T-helper 22 cell (primary cell): ENCODE measurements at places on chromosomes 1 and 21.

DNA sequence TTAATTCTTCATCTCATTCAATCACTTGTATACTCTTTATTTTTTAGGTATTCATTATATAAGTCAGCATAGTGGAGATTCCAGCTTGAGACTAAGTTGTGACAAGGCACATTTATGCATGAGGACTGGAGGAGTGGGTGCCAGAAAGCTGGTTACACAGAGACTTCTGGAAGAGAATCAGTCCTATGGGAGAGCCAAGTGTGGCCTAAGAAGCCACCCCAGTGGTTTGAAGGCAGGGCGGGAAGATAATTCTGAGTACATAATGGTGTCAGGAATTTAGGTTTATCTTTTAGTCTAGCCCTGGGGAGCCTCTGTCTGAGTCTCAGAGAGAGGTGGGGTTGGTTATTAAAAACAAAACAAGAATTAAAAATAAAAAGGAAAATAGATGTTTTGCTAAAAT is 83.0 kb downstream of the SPAG17 start:
- no peak for DNase-seq

DNA sequence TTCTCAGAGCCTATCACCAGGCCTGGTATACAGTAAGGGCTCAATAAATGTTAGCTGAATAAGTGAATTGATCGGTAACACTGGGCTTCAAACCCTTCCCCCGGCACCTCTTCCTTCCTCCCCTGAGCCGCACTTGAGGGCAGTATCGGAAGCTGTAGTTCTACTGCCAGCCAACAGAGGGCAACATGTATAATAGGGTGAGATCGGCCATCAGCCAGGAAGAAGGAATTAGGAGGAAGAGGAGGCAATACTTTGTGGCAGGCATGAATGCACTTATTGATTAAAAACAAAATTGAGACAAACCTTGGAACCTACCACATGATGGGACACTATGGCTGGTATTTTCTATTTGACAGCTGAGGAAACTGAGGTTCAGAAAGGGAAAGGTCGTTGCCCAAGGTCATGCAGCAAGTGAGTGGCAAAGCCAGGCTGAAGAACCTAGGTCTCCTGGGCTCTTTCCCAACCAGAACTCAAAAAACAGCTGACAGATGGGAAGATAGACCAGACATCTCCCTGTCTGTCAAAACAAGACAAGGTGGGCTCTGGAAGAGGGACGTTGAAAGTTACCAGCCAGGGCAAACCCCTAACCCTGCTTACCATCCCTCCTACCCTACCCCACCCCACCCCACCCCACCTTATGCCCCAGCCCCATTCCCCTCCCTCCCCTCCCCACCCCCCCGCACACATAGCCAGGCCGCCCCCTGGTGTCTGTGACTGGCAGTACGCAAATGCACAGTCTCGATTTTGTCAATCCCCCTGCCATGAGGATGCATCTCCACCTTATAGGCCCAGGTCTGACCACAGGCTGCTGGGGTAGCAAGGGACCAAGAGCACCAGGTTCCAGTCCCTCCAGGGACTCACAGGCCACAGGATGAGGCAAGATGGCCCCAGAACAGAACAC is 107.3 kb upstream of the RUNX3 start:
- peak; percentile 41 for DNase-seq

DNA sequence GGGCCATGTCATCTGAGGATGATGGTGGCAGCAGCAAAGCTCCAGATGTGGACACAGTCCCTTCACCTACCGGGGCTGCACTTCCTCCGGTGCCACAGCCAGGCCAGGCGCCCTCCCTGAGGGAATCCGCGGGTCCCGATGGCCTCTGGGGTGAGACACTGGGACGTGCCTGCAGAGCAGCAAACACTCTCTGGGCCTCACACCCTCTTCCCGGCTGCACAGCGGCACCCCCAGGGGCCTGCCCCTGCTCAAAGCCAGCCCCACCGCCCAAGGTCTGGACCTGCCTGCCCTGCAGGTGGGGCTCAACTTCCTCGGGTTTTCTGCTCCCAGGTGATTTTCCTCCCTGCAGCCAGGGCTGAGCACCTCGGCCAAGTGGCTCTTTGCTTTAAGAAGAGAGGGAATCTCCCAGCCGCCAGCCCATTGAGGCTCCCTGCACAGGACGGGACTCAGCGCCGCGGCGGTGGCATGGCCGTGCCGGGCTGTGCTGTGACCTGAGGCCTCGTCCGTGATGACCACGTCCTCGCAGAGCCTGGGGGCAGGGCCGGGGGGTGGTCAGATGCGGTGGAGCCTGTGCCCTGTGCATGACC is 21.3 kb upstream of the COL18A1 start:
- DNase-seq: no peak

- DNase-seq: no peak
Observed at GRCh38 chr1:65722461-65722860, 70.2 kb upstream of the PDE4B start.

DNA sequence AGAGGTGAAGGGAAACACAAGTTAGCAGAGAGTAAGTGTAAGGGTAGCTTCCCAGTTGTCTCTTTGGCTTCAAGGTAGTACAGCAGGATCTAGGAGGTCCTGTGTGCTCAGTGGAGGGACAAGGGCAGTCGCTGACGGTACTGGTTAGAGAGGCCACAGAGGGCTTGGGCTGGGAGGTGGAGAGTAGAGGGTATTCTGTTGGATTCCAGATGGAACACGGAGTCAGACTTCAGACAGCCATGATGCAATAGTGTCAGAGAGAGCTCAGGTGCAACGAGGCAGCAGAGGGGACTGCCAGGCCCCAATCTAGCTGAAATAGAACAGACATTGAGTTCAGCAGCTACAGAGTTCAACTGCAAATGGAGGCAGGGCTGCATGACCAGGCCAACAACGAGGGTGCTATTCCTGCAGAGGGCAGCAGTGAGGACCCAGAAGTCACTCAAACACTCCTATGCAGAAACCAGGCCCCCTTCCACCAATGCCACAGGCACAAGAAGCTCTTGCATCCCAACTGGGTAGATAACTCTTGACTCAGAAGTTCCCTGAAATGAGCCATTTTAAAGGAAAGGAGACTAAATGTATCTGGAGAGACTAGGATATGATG is 325.0 kb upstream of the ESRRG start:
- no peak for DNase-seq

DNA sequence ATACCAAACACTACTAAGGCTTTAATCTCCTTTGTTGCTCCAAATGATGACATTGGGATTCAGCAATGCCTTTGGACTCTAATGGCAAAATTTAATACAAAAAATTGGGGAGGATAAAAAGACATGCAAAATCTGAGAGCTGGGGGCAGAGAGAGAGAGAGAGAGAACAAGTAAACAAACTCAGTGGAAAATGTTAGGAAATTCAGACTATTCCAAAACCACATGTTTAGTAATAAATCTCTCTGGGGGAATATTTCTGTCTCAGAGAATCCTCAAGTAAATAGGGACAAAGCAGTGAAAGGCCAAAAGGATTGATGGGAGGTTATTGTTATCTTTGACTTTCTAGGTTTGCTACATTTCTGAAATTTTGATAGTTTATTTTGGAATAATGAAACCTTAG is 65.7 kb downstream of the PLA2G4A start:
- DNase-seq: no peak

DNA sequence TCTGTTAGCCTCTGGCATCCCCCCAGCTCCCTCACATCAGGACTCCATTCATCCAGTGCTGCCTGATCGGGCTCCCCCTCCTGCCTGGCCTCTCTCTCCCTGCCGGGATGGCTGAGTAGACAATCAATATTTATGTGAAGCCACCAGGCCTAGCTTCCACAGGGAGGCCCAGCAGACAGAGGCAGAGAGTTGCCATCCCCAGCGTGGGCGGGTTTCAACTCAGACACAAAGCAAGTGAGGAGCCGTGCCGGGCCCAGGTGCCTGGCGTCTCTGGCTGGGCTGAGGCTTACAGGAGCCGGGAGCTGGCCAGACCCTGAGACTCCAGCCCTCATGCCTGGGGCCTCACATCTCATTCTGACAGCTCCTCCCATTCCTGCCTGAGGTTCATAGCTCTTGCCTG is 34.5 kb upstream of the ATP2B4 start:
- DNase-seq: no peak

GRCh38 chr1:43440358-43440757 is 13.4 kb downstream of the HYI start:
- DNase-seq: no peak

- DNase-seq: no peak
Observed at GRCh38 chr1:227234998-227235405, 83.3 kb downstream of the CDC42BPA start.

DNA sequence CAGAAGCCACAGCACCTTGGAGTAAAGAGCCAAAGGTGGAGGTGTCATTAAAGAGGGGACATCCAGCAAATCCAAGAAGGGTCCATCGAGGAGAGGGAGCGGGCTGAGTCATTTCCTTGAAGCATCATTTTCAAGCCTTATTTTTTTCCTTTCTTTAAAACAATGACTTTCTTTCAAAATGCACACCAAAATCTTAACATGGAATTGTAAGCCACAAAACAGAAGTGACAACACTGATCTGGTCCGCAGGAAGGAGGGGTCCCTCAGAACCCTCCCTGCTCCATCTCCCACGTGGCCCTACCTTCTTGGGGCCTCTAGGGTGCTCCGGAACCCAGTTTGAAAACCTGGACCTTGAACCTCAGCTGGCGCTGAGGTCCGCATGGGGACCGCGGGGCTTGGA is 14.8 kb downstream of the DHRS3 start:
- no peak for DNase-seq
